NCI-H748 treated with DMSO at 0.1 percent for 48 hours (cell line): ENCODE measurements at places on chromosomes 4 and X.
A peak's percentile ranks its signal among the peaks of the same experiment; 100 is the strongest.

GRCh38 chr4:62952366-62952765 is 1456.9 kb downstream of the TECRL start:
- DNase-seq = no peak

DNA sequence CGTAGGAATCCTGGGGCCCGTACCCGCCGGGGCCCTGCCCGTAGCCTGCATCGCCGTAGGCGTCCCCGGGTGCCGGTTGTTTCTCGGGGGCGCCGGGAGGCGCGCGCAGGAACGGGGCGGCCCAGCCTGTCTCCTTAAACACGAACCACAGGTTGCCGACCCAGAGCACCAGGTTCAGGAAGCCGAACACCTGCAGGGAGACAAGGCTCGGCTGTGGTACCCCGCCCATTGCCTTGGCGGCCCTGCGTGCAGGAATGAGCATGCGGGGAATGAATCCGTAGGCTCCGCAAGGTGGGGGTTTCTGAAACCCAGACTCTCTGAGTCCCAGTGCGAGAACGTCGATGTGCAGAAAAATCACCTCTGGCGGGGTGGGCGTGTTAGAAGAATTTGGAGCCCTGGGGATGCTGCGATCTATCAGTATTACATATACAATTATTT is 5.4 kb upstream of the PRICKLE3 start:
- no peak for DNase-seq

GRCh38 chr4:123390846-123391456 is 5.6 kb upstream of the SPRY1 start:
- DNase-seq = peak; percentile 19

- no peak for DNase-seq
These were observed 47.0 kb downstream of the SOD3 start for GRCh38 chr4:24842356-24842755.

DNA sequence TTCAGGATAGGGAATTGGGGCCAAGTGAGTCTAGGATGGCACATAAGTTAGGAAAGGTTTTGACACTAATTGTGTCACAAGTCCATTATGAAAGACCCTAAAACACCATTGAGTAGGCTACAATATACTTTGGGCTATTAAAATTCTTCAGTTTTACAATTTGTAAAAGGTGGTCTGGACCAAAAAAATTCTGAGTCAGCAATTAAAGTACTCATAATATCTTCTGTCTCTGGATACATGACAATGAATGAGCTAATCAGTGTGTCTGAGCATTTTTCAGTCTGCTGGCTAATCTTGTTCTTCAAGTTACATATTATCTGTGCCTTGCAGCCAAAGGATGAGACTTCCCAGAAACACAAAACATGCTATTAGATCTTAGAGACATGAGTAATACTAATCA is 14.3 kb downstream of the ARMCX1 start:
- no peak for DNase-seq

DNA sequence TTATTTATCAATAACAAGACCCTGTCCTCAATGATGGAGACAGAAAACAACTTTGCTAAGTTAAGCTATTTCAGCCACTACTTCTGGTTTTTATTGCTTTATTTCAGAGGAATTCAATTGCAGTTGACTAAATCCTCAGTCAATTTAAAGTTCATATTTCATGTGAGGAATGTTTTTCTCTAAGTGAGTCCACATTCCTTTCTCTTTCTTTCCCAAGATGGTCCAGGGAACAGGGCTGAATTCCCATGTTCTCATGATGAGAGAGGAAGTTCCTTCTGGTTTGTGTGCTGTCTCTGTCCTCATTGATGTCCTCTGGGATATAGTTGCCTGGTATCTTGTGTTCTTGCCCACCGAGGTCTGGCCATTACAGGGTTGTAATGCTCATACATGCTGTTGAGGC is 117.2 kb downstream of the SLIT2 start:
- no peak for DNase-seq

- DNase-seq = no peak
These were observed 28.3 kb downstream of the ENOPH1 start for GRCh38 chr4:82458729-82459128.

DNA sequence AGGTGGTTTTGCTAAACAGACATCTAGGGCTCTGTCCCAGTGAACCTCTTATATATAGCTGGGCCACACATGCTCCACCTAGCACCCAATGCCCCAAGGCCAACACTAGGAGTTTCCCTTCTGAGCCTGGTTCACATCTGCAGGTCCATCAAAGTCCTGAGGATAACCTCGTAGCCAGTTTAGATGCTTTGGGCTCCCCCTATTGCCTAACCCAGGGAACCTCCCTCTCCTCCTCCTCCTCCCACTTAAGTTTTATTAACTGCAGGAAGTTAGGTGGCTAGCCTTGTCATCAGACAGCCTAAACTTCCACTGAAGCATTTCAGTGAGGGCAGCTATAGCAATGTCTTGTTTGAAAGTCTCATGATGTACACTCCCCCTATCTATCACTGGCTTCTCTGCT is 88.0 kb downstream of the GUCY2F start:
- DNase-seq = no peak

GRCh38 chr4:124104628-124105027 is 607.9 kb downstream of the ANKRD50 start:
- DNase-seq = no peak

DNA sequence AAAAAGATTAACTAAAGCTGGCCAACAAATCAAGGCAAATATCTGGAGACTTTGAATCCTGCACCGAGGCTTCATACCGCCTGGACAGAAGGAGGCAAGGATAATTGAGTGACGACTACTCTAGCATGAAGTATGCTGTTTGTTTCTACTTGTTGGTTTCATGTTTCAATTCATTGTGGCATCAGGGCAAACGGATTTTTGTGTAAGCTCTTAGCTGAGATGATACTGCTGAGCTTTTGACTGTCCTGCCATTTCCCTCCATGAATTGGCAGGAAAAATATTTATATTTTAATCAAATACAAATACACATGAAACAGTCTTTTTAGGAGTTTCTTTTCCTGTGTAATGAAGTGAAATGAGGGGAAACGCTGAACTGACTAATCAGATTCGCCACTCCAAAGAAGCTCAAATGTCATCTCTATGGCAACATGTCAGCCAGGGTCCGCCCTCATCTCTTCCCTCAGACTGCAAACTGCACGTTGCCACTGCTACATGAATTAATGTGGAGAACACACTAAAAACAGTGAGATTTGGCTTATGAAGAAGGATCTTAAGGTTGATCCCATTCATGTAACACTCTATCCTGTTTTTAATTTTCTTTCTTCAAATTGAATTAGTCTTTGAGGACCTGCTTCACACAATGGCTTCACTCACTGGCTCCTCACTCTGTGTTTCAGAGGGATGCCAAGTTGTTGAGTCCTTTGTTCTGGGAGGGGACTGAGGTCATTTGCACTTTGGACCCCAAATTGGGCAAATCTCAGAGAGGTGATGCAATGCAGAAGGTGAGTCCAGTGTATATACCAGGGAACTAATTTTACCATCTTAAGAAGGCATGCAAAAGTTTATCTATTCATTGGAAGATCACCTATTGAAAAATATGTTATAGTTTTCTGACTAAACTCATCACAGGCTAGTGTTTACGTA is 149.6 kb upstream of the MID1 start:
- peak; percentile 86 for DNase-seq

GRCh38 chr4:26319467-26319948 is 1.3 kb upstream of the RBPJ start:
- DNase-seq = peak; percentile 92

DNA sequence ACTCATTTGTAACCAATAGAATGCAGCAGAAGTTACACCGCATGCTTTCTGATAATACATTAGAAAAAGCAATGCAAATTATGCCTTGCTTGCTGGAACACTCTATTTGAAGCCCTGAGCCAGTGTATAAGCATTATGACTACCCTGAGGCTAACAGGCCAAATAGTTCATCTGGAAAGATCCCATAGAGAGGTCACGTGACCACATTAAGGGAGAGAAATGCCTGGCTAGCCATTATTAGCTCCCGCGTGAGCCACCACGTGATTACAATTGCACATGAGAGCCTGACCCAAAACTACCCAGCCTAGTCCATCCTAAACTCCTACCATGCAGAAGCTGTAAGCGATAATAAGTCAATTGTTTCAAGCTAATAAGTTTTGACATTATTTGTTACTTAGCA is 472.9 kb upstream of the GALNTL6 start:
- no peak for DNase-seq

- no peak for DNase-seq
These were observed 10.9 kb upstream of the NALF2 start for GRCh38 chrX:69493193-69493592.

GRCh38 chrX:133294126-133294525 is 76.0 kb upstream of the TFDP3 start:
- DNase-seq = no peak

DNA sequence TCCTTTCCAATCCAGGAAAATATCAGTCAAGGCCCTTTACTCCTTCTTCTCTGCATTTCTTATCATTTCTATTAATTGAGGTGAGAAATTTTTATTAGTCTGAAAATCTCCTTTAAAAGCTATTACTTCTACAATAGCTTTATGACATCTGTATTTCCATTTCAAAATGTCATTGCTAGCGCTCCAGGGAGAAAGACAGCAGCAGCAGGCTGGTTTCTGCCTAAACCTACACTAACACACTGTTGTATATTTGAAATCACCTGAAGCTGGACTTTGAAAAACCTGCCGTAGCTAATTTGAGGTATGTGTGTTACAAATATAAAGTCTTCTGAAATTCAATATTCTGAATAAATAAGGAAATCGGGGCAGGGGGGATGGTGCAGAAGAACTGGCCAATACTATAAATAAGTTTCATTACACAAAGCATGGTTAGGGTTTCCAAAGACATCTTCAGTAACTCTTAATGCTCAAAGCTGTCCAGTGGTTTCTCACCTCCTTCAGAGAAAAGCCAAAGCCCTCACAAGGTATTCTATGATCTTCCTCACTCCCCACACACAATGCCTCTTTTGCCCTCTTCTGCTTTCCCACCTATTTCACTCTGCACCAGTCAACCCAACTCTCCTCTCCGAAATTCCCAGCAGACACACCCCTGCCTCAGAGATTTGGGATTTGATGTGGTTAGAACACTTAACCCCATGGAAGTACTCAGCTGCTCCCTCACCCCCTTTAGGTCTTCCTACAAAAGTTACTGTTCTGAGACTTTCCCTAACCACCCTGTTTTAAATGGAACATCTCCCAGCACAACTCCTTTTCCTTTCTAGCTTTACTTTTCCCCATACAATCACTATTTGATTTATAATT is 122.7 kb downstream of the PPP3CA start:
- DNase-seq = no peak

DNA sequence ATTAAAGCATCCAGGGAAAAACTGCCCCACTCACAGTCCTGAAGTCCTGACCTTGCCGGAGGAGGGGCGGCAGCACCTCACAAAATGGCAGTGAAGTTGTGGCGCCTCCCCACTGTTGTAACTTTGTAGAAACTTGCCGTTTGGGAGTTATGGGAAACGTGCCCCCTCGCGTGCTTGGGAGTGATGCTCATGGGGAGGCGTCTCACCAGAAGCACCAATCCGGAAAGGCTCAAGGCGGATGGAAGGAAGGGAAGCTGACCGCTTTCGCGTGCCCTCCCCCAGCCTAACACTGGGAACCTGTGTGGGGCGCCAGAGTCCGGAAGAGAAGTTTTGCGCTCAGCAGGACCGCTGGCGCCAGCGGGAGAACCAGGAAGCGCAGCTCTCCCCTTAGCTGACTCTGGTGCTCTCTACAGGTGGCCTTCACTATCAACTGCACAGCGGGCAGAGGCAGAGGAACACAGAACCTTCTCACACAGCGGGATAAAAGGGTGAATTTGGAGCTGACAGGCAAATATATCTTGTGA is at the start of the genes CT45A10 and SAGE1:
Gene CT45A10, minus strand, starts transcription at position 151 of the 524 bp plus-strand sequence. CDS start 8,100 bp downstream, outside the sequence.
Gene SAGE1, plus strand, starts transcription at position 423 of the 524 bp plus-strand sequence. CDS start 2,527 bp downstream, outside the sequence.
- no peak for DNase-seq

DNA sequence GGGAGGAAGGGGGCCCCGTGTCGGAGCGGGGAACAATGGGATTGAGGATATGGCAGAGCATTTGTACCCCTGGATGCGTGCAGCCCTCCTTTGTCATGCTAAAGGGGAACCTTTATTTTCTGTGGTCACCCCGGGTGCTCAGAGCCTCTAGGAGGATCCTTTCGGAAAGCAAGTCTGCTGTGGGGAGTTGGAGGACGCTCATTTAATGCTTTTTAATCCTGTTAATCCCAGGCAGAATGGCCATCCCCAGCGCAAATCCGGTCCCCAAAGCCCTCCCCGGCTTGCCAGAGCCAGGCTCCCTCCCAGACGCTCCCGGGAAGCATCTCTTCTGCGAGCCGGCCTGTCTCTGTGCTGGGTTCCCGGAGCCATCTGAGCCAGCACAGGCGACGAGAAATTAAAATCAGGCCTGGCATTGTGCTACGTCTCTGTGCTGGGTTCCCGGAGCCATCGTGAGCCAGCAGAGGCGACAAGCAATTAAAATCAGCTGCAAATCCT is 113.2 kb upstream of the PPP2R3B start:
- no peak for DNase-seq

DNA sequence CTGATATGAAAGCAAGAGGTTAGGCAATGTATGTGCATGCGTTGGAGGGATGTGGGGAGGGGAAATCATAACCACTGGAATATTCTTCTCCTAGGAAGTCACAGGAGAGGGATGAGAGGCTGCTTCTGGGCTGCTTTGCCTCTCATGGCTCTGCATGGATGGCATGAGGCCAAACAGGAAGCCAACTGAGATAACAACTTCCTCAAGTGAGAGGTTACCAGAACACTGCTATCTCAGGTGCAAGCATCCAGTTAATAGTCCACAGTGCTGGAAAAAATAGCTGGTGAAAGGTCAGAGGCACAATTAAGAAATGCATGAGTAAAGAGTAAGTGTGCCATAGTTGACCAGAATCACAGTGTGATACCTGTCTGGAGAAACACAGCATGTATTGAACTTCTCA is 113.3 kb downstream of the ELOVL6 start:
- no peak for DNase-seq

- no peak for DNase-seq
These were observed 168.8 kb upstream of the ZFP42 start for GRCh38 chr4:187826725-187827124.

DNA sequence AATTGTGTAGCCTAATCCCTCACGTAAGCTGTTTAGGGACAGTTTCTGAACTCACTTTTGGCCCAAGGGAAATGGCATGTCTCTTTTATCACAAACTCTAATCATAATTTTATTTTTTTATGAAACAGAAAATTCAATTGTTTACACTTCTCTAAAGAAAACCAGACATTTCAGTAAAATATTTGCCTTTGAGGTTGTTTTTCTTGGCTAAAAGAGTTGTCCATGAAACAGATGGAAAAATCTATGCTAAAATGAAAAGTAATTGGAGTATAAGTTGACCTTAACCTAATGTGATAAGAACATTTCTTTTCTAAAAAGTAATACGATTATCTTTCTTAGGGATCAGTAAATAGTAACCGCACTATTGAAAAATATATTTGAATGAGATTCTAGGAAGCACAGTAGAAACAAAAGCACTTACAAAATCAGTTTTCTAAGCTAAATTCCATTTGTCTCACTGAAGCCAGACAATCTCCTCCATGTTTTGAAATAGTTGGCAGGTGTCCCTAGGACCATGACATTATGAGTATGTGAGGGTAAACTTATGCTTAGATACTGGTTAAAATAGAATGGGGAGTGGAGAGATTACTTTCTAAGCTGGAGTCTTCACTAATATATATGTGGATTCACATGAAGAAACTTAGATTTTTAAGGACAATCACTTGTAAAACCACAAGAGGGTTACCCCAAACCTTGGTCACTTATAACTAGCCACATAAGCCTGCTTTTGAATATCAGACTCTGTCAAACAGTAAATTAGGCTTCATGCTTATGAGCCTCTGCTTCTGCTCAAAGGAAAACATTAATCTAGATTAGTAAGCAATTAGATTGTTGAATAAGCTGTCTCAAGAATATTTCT is 20.1 kb upstream of the TET2 start:
- DNase-seq = no peak

GRCh38 chrX:19904778-19905367 is 17.5 kb upstream of the SH3KBP1 start:
- peak; percentile 49 for DNase-seq

- DNase-seq = peak; percentile 32
These were observed 541.5 kb downstream of the PCDH7 start for GRCh38 chr4:31261632-31262031.

GRCh38 chr4:108172231-108172752 is 3.6 kb upstream of the LEF1 start:
- no peak for DNase-seq
